ENCODE measurements at places on chromosomes 2 and 18. TPM values are rescaled to one million over a fixed set of nuclear protein-coding genes. Genes with fewer than 3 reads are reported as not detected.
A peak's percentile ranks its signal among the peaks of the same experiment; 100 is the strongest.

GRCh38 chr2:130824492-130825061 lies 12.1 kb upstream of the ARHGEF4 start:
- peaks cover 39% of the 10 kb centered on the region for H3K4me1 ChIP-seq
- peak overlapping the region; percentile 24 for H3K4me3 ChIP-seq
- peak overlapping the region; percentile 89 for H3K27ac ChIP-seq
- no peaks in the 10 kb centered on the region for H3K36me3 ChIP-seq
- DNase-seq, result no peak

- H3K4me3 ChIP-seq, result no peak overlapping the region
- H3K36me3 ChIP-seq, result peaks cover 4% of the 10 kb centered on the region
- no peak for DNase-seq
- peaks cover 28% of the 10 kb centered on the region for H3K4me1 ChIP-seq
- H3K27ac ChIP-seq, result no peak overlapping the region
Observed at GRCh38 chr18:55286257-55286825, 301.7 kb downstream of the TCF4 start.

CCDC141 gene
- total RNA-seq, result 4.4 TPM

UGT1A5 gene
- not detected for total RNA-seq

GRCh38 chr2:84701880-84702279 lies 179.0 kb downstream of the TRABD2A start:
- H3K36me3 ChIP-seq, result peaks cover 5% of the 10 kb centered on the region
- DNase-seq, result no peak
- no peak overlapping the region for H3K27ac ChIP-seq
- peaks cover 3% of the 10 kb centered on the region for H3K27me3 ChIP-seq
- no peak overlapping the region for H3K4me3 ChIP-seq

DNA sequence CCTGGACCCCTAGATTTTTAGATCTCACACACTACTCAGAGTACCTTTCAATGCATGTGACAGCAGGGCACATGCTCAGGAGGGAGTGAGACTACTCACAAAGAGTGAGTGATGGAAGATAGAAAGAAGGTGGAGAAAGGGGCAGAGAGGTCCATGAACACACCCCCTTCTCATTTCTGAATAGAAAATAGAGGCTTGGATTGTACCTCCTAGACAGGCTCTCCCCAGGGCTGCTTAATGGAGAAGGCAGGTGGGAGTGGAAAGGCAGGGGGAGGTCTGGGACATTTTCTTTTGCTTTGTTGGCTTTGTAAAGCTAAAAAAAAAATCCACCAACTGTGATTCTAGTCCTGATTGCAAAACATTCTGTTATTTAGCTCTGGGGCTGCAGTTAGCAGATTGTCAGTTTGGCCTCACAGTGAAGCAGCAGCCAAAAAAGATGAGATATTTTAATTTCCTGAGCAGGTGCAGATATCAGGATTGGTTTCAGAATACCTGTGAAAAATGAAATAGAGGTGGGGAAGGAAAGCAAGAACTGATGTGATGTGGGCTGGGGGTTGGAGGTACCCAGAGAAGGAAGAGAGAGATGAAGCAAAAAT lies 119.3 kb upstream of the GYPC start:
- DNase-seq, result no peak
- no peaks in the 10 kb centered on the region for H3K4me1 ChIP-seq
- peaks cover 22% of the 10 kb centered on the region for H3K27me3 ChIP-seq
- no peak overlapping the region for H3K27ac ChIP-seq
- H3K36me3 ChIP-seq, result no peaks in the 10 kb centered on the region

- H3K36me3 ChIP-seq, result peaks cover 8% of the 10 kb centered on the region
- peaks cover 19% of the 10 kb centered on the region for H3K4me1 ChIP-seq
- H3K27me3 ChIP-seq, result no peaks in the 10 kb centered on the region
- no peak for DNase-seq
Observed at GRCh38 chr2:216057688-216058193, 23.9 kb downstream of the PECR start.

TMEM237 gene
- 43.2 TPM for total RNA-seq

DNA sequence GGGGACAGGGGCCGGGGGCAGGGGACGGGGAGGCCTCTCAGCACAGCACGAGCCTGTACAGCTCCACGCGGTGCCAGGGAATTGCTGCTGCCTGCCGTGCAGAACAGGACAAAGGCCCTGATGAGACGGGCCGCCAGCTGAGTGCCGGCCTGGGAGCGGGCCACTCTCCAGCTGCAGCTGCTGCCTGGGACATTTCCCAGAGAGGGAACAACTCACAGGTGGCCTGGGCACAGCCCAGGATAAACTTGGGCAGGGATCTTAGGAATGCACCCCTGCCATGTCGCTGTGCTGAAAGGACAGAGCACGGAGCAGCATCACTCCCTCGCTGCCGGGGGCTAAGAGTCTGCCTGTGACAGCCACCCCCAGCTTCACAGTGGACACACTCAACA lies 38.8 kb downstream of the CENPO start:
- DNase-seq, result no peak
- peaks cover 3% of the 10 kb centered on the region for H3K27me3 ChIP-seq
- no peak overlapping the region for H3K27ac ChIP-seq
- H3K36me3 ChIP-seq, result peaks cover 11% of the 10 kb centered on the region
- H3K4me3 ChIP-seq, result no peak overlapping the region

SERPINB7 gene
- 78.2 TPM for total RNA-seq

TXNDC2 gene
- not detected for total RNA-seq

DNA sequence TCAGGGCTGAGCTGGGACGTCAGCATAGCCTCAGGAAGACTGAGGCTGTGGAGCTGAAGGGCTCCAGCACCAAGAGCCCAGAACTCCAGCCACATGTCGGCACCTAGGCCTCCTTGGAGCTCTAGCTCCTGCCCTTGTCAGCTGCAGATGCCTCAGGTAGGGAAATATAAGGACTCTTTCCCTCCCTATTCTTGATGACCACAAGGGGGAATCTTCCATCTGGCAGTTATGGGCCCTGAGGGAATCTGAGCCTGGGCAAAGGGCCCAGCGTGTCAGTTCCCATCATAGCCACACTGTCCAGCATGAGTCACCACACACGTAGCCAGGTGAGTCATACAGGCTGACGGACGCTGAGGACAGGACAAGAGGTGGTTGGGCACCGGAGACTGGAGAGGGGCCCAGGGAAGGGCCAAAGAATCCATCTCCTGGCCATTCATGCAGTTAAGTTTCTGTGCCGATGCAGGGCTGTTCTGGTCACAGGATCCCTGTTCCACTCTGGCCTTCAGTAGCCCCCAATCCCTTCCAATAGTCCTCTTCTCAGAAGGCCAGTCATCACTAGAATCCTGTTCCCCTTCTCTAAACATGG lies 1.8 kb downstream of the MPV17 start:
- H3K4me3 ChIP-seq, result peak overlapping the region; percentile 99
- peaks cover 10% of the 10 kb centered on the region for H3K36me3 ChIP-seq
- peak overlapping the region; percentile 71 for H3K27ac ChIP-seq
- H3K4me1 ChIP-seq, result peaks cover 13% of the 10 kb centered on the region
- H3K27me3 ChIP-seq, result no peaks in the 10 kb centered on the region

CYB5A gene
- 74.9 TPM for total RNA-seq

- H3K27ac ChIP-seq, result no peak overlapping the region
- DNase-seq, result no peak
- H3K4me1 ChIP-seq, result peaks cover 11% of the 10 kb centered on the region
Observed at GRCh38 chr2:47276061-47276460, 121.0 kb upstream of the STPG4 start.

RTP5 gene
- total RNA-seq, result not detected

DNA sequence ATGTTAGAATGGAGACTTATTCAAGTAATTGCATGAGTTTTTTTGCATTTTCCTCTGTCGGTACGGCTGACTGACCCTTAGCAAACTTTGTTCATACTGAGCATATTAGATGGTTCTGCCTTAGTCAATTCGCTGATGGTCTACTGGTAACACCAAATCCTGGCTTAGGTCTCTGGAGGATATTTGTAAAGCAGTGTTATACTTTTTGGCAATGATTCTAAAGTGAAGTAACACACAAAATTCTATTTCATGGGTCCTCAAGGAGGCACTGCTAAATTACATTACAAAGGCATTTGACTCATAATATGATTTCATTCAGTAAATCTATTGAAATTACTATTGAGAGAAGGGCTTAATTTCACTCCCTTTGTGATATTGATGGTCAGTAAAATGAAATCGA lies 246.8 kb upstream of the RASGRP3 start:
- peaks cover 24% of the 10 kb centered on the region for H3K36me3 ChIP-seq
- no peaks in the 10 kb centered on the region for H3K27me3 ChIP-seq
- peaks cover 14% of the 10 kb centered on the region for H3K4me1 ChIP-seq

- H3K27me3 ChIP-seq, result peaks cover 4% of the 10 kb centered on the region
- peaks cover 4% of the 10 kb centered on the region for H3K4me1 ChIP-seq
- DNase-seq, result no peak
- no peak overlapping the region for H3K27ac ChIP-seq
- H3K36me3 ChIP-seq, result no peaks in the 10 kb centered on the region
- no peak overlapping the region for H3K4me3 ChIP-seq
Observed at GRCh38 chr2:240372101-240372500, 63.4 kb upstream of the GPC1 start.

All from type B pancreatic cell (in vitro differentiated cells).